Cardiac septum (tissue), 1 donor: ENCODE measurements at places on chromosomes 16 and 17. TPM values are rescaled to one million over a fixed set of nuclear protein-coding genes. Genes with fewer than 3 reads are reported as not detected.

- no peak for DNase-seq
Observed at GRCh38 chr17:77444628-77444983, 303.8 kb downstream of the SEC14L1 start.

- DNase-seq = no peak
Observed at GRCh38 chr16:50771366-50771765, 29.5 kb downstream of the CYLD start.

Gene HOXB6
- total RNA-seq = 0.92 TPM

DNA sequence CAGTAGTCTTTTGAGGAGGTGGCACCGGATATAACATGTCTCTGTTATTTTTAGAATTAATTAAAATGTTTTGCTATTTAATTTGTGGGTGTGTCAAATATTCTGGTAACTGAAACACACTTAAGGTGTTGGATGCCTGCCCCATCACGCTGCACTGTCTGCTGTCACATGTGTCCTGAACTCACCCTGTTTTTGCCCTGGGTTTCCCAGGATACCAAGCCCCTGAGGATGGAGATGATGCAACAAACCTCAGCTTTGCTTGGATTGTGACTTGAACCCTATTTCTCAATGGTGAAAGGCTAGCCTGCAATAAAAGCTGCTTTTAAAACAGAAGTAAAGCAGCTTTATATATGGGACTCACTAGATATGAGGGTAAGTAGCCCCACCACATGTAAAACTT is 11.5 kb upstream of the DUSP14 start:
- DNase-seq = no peak

GRCh38 chr16:1430759-1431496 is at the start of gene PERCC1:
TSS of gene PERCC1 (plus strand) at chr16:1431078. CDS start at chr16:1432594, 1,516 bp downstream.
- DNase-seq = no peak

Gene ENPP7
- total RNA-seq = not detected

Gene KRT36
- not detected for total RNA-seq

DNA sequence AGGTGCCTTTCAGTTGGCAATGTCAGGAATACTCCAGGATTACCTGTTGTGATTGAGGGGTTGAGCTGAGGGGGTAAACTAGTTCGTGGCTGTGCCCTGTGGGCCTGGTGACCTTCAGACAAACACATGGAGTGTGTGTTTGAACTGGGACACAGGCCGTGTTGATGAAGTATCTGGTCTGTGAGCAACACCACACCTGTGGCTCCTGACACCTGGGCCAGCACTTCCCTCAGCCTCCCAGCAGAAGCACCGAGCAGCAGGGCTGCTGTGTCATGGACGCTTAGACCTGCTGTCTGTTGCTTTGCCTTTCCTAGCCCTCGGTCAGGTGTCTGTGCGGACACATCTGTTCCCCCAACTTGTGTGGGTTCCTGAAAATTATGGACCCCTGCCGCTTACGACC is 82.9 kb downstream of the KSR1 start:
- no peak for DNase-seq

Gene TM4SF5
- total RNA-seq = not detected
